ENCODE measurements at places on chromosomes 7 and 10. TPM values are rescaled to one million over a fixed set of nuclear protein-coding genes. Genes with fewer than 3 reads are reported as not detected.

The AGAP9 gene
- 3.5 TPM for total RNA-seq

The EN2 gene
- total RNA-seq = 1.7 TPM

GRCh38 chr7:33952824-33953223 lies 47.5 kb downstream of the BMPER start:
- DNase-seq = no peak

The CCT6A gene
- total RNA-seq = 369 TPM

GRCh38 chr10:119651514-119652360 lies 557 bp downstream of the BAG3 start:
- DNase-seq = peak; percentile 23

The PVRIG gene
- total RNA-seq = not detected

- no peak for DNase-seq
Measured at GRCh38 chr10:76774987-76775603, 862.5 kb downstream of the KCNMA1 start.

- DNase-seq = no peak
Measured at GRCh38 chr7:3895341-3896116, 594.5 kb downstream of the SDK1 start.

The TRIM73 gene
- 0.94 TPM for total RNA-seq

The FAM25A gene
- not detected for total RNA-seq

DNA sequence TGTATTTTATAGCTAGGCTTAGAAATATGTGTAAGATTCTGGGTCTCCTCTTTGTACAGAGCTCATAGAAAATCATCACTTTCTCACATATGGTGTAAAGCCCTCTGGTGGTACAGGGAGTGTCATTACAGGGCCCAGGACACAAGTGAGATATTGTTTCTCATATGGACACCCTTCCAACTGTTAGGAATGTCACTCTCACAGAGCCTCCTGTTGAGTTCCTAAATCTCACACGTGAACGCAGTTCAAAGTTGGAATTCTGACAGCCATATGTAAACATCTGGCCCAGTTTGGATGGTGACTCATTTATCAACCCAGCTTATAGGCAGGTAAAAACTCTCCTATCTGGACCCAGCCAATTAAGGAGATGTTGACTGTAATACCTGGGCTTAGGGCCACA lies 35.4 kb upstream of the ZNF107 start:
- DNase-seq = peak; percentile 26

DNA sequence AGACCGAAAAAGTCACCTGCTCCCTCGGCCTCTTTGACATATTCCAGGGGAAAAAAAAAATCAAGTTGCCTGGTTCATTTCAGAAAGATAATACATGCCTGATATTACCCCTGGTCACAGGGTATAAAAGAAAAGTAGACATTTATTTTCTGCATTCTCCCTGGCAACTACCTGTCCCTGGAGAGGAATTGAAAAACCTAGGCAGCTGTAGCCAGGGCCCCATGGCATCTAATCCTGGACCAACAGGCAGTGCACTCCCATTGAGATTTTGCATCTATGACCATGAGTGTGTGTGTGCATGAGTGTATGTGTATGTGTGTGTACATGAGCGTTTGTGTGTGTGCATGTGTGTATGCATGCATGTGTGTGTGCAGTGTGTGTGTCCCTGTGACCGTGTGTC lies 338.2 kb upstream of the PFKP start:
- no peak for DNase-seq

- peak; percentile 80 for DNase-seq
Measured at GRCh38 chr7:47254081-47254977, 327.6 kb downstream of the TNS3 start.
